ENCODE measurements at places on chromosomes 12 and 14.
A peak's percentile ranks its signal among the peaks of the same experiment; 100 is the strongest.

DNA sequence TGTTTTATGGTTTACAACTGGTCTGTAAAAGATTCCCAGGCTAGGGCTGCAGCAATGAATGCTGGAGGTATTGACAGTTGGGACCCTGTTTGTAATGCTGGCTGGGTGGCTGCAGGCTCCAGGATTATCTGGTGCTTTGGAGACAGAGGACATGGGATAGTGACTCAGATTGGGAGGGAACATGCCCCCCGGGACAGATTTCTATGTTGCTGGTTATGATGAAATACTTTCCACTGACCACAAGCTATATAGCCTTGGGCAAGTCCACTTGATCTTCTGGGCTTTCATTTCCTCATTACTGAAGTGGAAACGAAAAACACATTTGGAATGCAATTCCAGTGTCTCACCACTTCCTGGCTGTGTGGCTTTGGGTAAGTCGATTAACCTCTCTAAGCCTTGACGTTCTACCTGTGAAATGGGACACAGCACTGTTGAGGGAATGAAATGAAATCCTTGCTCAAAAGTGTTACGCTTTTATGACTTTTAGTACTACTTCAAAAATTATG is 6.3 kb upstream of the TPCN1 start:
- peak; percentile 95 for DNase-seq

- DNase-seq: no peak
Observed at GRCh38 chr12:11829764-11830194, 180.3 kb downstream of the ETV6 start.

- no peak for DNase-seq
Observed at GRCh38 chr12:39923364-39923763, 182.5 kb downstream of the SLC2A13 start.

DNA sequence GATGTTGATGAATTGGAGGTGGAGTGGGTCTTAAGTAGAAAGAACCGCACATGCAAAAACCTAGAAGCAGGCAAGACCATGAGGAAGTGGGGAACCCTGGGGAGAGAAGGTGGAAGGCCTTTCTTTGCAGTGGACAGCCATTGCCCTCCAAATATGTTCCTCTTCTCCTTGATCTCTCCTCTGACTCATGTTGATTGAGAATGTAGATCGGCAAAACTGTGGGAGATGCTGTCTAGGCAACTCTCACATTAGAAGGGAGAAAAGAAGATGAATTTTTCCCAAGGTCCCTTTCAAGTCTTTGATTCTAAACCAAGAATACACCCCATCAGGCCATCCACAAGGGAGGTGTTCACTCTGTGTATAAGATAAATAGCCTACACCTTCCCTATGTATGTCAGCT is 257.5 kb downstream of the MSRB3 start:
- DNase-seq: no peak

Data from lower leg skin (tissue), 4 donors.